ENCODE measurements at places on chromosomes 3 and 15. TPM values are rescaled to one million over a fixed set of nuclear protein-coding genes. Genes with fewer than 3 reads are reported as not detected.

The GHRL gene
- total RNA-seq, result not detected

- DNase-seq, result no peak
These were observed 168.4 kb downstream of the P3H2 start for GRCh38 chr3:189952272-189952671.

The IQCB1 gene
- total RNA-seq, result 26.4 TPM

The ADAMTSL3 gene
- under 0.01 TPM for total RNA-seq

DNA sequence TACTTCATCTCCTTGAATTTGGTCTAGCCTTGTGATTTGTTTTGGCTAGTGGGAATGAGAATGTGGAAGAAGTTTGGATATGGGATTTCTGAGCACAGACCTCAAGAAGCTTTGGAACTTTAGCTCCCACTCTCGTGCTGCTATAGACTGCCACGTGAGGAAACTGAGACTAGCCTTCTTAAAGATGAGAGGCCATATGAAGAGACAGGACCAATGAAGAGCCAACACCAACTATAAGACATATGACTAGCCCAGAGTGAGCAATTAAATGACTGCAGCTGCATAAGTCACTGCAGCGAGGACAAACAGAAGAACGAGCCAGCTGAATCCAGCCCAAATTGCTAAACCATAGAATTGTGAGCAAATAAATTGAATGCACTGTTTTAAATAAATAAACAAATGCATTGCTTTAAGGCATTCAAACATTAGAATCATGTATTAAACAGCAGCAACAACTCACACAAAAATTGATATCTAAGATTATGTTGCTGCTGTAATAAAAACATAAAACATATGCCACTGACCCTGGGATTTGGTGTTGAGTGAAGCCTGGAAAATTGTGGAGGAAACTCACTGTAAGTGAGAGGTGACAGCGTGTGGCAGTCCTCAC is 15.7 kb upstream of the CNTN4 start:
- no peak for DNase-seq

DNA sequence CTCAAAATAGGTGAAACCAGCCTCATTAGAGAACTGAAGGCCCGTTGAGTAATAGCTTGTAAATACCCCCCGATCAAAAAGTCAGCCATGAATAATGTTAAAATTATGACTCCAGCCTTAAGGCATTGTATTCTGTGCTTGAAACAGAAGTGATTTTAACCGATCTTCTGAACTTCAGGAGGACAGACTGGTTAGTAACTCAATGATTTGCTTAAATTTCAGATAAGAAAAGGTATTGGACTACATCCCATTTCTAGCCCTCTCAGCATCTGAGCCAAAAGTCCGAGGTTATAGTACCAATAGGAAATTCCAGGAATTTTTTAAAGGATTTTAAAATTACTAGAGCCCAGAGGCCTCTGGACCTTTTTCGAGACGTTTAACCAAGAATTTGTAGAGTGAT is 67.7 kb upstream of the FGF12 start:
- DNase-seq, result peak; percentile 7

GRCh38 chr3:52742418-52743041 is 28.2 kb downstream of the NEK4 start:
- DNase-seq, result peak; percentile 34

GRCh38 chr15:59330649-59331048 is 42.0 kb downstream of the MYO1E start:
- no peak for DNase-seq

DNA sequence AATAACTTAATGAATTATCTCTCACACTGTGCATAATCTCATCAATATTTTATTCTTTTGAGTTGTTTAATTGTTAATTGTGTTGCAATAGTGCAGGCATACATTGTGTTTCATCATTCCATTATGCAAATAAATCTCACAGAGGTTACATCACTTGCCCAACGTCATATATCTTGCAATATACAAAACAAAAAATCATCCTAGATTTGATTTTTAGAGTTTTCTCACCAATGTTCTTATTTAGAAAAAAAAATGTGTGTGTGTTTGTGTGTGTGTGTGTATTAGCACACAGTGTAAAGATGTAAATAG is 662.5 kb upstream of the GBE1 start:
- no peak for DNase-seq

The GP9 gene
- not detected for total RNA-seq

- DNase-seq, result no peak
These were observed 60.5 kb upstream of the ARRDC4 start for GRCh38 chr15:97899981-97900380.

DNA sequence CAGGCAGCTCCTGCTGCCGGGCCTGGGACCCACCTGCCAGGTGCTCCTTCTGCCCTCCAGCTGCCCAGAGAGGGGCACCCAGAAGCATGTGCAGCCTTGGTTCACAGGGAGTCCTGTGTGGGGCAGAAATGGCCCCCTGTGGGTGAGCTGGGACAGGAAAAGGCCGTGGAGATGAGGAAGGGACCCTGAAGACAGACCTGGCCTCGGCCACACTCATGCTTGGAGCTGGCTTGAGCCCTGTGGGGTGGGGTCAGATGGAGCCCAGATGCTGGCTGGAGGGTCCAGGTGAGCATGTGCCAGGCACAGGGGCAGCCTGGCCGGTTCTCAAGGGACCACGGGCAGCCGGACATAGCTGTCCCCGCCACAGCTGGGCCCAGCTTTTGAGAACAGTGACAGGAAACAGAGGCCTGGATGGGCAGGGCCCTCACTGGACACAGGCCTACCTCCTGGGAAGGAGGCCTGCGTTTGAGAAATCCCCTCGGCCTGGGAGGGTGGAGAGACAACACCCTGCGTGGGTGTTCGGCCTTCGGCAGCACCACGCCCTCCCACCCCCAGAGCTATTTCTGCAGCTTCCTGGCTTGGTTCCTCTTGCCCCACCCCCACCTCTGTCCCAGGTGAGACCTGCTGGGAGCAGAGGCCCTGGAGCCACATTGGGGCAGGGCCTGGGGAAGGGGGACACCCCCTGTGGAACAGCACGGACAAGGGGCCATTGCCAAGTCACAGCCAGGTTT is 132.6 kb upstream of the MEF2A start:
- DNase-seq, result no peak

- DNase-seq, result no peak
These were observed 16.4 kb upstream of the ANKRD34C start for GRCh38 chr15:79265987-79266579.

DNA sequence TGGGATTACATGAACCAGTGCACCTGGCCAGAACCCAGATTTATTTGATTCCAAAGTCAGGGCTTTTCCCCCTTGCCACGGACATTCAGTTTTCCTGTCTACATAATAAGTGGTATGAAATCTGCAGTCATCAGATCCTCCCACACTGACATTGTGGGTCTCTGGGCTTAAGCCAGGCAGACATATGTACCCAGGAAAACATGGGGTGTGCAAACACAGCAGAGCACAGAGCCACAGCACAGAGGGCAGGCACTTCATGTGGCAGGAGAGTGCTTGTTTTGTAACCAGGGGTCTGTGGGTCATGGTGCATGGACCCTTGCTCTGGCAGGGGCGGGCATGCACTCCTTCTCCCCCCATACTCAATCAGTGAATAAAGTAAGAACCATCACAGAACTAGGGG is 6.1 kb upstream of the ABTB1 start:
- no peak for DNase-seq

DNA sequence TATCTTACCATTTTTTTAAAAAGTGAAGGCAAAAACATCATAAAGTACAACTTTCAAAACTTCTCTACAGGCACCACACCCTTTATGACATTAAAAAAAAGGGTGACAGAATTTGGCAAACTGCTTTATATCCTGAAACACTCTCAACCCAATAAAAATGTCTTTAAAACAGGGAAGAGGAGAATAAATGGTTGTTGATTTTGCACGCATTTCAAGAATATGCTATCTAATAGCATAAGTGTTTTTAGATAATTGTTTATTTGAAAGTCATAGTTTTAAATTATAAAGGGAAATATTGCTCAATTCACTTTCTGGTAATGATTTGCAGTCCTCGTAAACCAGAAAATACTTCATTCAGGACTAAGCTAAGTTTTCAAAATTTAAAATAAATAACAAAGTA is 1.7 kb upstream of the PCOLCE2 start:
- no peak for DNase-seq

The HRG gene
- not detected for total RNA-seq

The GPR27 gene
- not detected for total RNA-seq

DNA sequence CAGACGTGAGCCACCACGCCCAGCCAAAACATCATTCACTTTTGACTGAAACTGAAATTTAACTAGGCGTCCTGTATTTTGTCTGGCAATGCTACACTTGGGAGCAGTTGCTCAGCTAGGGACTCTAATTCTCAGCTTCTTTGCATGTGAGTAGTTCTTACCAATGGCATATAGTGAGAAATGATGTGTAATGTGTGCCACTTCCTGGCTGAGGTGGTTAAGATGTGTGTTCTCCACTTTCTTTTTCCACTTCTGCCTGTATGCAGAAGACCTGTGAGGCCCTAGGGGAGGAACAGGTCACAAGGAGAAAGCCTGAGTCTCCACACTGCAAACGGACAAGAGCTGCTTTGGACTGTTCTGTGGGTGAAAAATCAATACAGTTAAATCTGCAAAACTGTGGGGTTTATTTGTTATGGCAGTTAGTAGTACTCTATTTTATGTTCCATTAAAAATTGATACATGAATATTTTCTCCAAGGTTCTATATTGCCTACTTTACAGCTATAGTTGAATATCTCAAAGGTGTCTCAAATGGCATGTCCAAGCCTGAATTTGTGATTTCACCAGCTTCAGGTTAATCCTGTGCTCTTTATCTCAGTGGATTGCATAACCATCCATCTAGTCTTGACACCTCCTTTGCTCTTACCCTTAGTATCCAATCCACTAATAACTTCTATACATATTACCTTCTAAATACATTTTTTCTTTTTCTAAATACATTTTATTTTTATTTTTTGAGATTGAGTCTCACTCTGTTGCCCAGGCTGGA is 59.3 kb downstream of the NR1D2 start:
- DNase-seq, result no peak

- no peak for DNase-seq
These were observed 23.9 kb upstream of the CEP152 start for GRCh38 chr15:48834756-48835155.

GRCh38 chr3:45078910-45079522 is 52.9 kb downstream of the CLEC3B start:
- DNase-seq, result peak; percentile 52

The ZPLD1 gene
- total RNA-seq, result under 0.01 TPM

The NPAP1 gene
- total RNA-seq, result not detected

The NDUFAF3 gene
- total RNA-seq, result 26.5 TPM

The PLCH1 gene
- total RNA-seq, result not detected

DNA sequence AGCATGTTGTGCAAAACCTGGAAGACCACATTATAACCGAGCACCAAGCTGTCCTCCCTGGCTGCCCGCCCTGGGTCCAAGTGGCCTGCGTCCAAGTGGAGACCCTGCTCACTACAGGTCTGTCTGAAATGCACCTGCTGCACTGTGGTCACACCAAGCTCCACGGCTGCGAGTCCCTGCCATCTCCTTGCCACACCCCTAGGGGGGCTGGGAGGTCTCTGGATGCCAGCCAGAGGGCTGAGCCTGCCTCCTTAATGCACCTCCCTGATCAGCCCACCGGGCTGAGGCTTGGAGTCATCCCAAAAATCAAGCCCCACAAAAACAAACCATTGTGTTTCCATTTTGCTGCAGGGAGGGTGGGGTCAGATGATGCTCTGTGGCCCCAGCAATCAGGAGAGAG is 187.1 kb downstream of the MEGF11 start:
- DNase-seq, result no peak

The ACVR2B gene
- 1.3 TPM for total RNA-seq

The GPR176 gene
- total RNA-seq, result 194 TPM

The LRTM1 gene
- not detected for total RNA-seq

The CEMIP gene
- total RNA-seq, result 51.9 TPM

DNA sequence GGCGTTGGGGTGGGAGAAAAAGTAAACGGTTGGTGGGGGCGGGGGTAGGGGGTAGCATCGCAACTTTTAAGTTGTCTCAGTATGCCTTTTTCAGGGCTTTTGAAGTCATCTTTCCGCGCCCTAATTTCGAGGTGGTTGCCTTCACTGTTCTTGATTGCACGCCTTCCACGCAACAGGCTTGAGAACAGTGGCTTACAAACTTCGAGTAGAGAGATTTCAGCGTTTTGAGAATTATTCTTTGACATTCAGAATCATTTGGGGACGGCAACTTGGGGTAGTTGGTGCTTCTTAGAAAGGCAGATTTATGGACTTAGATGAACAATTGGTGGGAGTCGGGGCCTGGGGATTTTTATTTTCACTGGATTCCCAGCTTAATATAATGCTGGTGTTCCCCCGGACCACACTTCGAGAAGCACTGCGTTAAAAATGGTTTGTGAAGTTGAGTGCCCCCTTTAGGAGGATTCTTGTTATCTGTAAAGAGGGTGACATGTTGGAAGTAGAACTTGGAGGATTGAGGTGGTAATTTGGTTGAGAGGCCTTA is 880 bp downstream of the PPP4R2 start:
- peak; percentile 64 for DNase-seq

GRCh38 chr3:170751083-170751898 is 118.7 kb downstream of the RPL22L1 start:
- peak; percentile 82 for DNase-seq

The MME gene
- total RNA-seq, result 19.4 TPM

The ITIH1 gene
- not detected for total RNA-seq

- DNase-seq, result no peak
These were observed 87.2 kb downstream of the USP13 start for GRCh38 chr3:179739816-179740594.

DNA sequence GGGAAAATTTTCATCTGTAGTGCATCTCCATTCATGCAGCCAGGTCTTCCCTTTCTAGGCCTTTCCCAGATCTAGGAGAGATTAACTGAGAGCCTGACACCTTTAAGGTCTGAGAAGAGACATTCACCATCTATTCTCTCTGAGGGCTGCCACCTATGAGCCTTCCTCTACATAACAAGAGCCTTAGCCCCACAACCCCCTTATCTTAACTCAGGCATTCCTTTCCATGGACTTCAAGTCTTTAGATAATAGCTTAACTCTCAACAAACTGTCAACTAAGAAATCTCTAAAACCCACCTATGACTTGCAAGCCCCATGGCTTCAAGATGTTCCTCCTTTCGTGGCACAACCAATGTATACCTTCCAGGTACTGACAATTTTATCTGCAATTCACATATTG is 121.0 kb downstream of the GABRB3 start:
- no peak for DNase-seq

GRCh38 chr15:92069308-92070250 is 216.1 kb downstream of the SLCO3A1 start:
- peak; percentile 80 for DNase-seq

GRCh38 chr15:65948383-65948782 is 79.1 kb downstream of the RAB11A start:
- DNase-seq, result no peak

DNA sequence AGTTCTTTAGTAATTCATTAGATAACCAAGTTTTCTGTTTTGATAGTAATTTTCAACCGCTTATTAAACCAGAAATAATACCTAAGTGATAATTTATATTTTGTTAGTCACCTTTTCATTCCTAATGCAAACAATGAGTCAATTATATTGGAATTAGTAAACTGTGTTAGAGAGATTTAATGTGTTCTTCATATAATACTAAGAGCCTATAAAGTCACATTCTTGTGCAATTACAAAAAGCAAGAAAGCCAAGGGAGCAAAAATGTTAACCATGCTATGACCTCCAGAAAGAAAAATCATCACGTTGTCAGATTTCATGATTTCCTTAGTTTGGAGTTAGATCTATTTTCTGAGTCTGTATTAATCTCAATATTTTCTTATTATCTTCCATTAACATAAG is 108.8 kb upstream of the SAMMSON start:
- DNase-seq, result peak; percentile 25

- DNase-seq, result no peak
These were observed 462.8 kb downstream of the EDEM1 start for GRCh38 chr3:5650303-5650702.

- peak; percentile 61 for DNase-seq
These were observed 3.0 kb upstream of the ZNF280D start for GRCh38 chr15:56736308-56736707.

The GUCA1C gene
- not detected for total RNA-seq

The EPHA3 gene
- total RNA-seq, result 0.18 TPM

Data from IMR-90 (cell line).